ENCODE measurements at places on chromosomes 6 and 20.

DNA sequence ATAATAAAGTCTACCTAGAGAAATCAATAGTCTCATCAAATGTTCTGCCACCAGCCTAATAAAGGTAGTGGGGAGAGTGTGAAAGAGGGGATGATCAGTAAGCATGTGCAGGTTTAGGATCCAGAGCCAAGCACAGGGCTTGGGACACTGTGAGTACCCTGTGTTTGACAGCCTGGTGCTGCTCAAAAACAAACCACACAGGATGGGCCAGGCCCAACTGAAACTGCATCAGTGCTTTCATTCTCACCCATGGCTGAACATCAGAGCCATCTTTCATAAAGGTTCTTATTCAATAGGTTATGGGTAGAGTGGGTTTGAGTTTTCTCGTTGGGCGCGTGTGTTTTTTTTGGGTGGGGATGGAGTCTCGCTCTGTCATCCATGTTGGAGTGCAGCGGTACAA, 87.3 kb upstream of the NHSL1 start:
- no peak for DNase-seq

GRCh38 chr6:143843677-143843999, 500 bp downstream of the LTV1 start:
- DNase-seq, result no peak

GRCh38 chr20:35040646-35041045, 52.0 kb downstream of the TRPC4AP start:
- DNase-seq, result no peak

- DNase-seq, result no peak
Observed at GRCh38 chr6:2171728-2172127, 73.7 kb downstream of the GMDS start.

DNA sequence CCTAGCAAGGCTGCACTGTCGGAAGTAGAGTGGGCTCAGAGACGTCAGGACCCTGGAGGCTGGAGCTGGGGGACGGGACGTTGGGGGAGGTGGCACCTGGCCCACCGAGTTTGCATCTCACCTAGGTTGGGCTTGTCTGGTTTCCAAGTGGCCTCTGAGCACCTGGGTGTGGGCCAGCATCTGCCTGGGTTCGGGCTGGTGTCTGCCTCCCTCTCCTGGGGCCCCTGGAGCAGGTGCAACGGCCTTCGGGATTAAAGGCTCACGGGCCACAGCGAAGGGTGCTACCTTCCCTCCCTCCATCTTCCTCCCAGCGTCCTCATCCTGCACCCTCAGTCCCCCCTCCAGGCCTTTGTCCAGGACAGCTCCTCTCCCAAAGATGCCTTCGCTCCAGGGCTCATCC, 6.0 kb downstream of the HRH3 start:
- no peak for DNase-seq

- DNase-seq, result no peak
Observed at GRCh38 chr6:136506124-136506799, 44.0 kb downstream of the MAP7 start.

- no peak for DNase-seq
Observed at GRCh38 chr6:147108259-147108910, 95.8 kb upstream of the STXBP5 start.

- DNase-seq, result no peak
Observed at GRCh38 chr6:52180787-52181558, 5.2 kb upstream of the IL17A start.

DNA sequence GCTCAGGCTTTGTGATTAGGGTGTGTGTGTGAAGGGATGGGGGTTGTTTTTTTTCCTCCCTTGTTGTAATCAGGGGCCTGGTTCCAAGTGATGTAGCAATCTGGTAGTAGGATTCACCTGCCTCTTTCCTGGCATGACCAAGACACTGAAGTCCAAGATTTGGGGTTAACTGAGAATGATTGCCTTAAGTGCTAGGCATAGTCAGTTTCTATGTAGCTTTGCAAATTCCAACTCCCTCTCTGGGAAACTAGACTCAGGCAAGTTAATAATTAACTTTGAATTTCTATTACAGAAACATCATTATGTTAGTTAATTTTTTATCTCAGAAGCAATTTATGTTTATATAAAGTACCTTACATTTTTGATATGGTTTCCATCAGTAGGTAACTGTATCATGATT, 43.6 kb downstream of the NUS1 start:
- DNase-seq, result no peak

DNA sequence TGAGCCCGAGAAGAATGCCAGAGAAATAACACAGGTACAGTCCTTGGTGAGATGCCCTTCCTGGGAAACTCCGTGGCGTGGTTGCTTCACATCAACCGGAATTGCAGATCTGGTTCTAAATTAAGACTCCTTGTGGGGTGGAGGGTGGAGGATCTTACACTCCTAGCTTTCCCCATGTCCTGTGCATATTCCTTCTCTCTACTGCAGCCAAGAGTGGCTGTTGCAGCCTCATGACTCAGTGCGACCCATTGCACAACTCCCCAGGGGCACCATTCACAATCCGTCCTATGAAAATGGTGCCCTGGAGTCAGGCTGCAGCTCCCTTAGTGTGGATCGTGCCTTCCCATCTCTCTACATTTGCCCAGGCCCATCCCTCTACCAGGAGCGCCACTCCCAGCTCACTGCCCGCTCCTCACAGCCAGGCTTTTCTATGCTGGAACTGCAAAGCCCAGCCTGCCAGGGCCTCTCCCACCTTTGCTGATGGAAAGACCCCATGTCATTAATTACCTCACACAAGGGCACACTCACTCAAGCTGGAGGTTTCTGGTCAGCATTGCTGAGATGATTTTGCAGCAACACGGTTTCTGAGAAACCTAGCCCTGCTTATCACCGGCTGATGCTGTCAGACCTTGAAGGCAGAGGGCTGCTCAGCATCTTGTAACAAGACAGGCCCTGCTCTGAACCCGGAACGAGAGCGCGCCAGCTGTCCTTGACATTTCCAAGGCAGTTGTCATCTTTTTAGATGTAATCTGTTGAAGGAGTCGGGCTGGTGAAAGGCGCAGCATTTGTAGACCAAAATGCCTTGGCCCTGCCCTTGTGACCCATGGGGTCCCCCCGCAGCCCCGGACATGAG, 39.7 kb downstream of the SIRPA start:
- DNase-seq, result peak; percentile 50

GRCh38 chr20:1466211-1467081, at the start of gene NSFL1C:
NSFL1C (minus strand) TSS chr20:1466849; CDS start chr20:1466824, 25 bp downstream.
- DNase-seq, result peak; percentile 94

- DNase-seq, result peak; percentile 71
Observed at GRCh38 chr6:16684896-16685554, 76.2 kb downstream of the ATXN1 start.

GRCh38 chr20:60294632-60295031, 336.4 kb downstream of the CDH26 start:
- DNase-seq, result no peak

DNA sequence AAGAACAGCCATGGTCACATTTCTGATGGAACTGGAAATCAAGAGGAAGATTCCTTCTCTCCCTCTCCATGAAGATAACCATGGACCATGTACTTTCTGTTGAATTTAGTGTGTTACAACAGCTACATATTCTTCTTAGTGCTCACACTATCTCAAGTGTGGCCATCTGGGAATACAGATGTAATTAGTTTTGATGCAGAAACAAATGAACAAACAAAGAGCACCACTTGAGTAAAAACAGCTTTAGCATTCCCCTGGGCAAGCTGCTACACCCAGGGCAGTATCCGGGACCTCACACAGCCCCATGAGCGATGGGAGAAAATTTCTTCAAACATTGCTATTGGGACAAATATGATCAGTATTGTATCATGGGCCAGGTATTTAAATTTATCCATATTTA, 75.2 kb downstream of the RAMACL start:
- DNase-seq, result no peak

DNA sequence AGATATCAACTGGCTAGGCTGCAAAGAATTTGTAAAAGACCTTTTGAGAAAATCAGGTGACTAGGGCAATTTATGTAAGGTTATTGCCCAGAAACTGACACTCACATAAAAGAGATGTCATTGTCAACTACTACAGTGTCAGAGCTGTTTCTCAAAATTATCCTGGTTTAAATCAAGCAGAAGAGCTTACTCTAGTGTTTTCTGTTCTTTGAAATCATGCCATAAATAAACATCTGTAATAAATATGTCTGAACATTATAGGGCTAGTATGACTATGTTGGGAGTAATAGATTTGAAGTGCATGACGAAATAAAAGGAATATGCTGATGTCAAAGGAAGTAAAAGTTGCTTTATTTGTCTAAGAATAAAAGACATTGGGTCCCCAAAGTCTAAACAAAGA, 11.0 kb upstream of the PDSS2 start:
- DNase-seq, result no peak

GRCh38 chr6:14317387-14317970, 199.9 kb downstream of the CD83 start:
- DNase-seq, result no peak

DNA sequence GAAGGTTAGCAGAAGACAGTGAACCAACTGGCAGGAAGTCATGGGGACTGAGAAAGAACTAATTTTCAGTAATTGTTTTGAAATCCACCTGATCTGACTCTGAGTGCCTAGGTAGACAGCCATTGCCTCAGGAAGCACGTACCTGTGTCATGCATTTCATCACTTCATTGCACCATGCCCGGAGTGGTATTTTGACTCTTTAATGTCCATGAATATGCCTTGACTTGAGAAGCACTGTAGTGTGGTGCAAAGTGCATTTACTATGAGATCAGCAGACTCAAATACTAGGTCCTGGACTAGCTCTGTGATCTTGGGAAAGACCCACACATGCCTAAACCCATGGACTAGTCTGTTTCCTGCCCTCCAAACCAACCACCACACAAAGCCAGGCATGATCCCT, 370.9 kb upstream of the MARCKS start:
- DNase-seq, result no peak

DNA sequence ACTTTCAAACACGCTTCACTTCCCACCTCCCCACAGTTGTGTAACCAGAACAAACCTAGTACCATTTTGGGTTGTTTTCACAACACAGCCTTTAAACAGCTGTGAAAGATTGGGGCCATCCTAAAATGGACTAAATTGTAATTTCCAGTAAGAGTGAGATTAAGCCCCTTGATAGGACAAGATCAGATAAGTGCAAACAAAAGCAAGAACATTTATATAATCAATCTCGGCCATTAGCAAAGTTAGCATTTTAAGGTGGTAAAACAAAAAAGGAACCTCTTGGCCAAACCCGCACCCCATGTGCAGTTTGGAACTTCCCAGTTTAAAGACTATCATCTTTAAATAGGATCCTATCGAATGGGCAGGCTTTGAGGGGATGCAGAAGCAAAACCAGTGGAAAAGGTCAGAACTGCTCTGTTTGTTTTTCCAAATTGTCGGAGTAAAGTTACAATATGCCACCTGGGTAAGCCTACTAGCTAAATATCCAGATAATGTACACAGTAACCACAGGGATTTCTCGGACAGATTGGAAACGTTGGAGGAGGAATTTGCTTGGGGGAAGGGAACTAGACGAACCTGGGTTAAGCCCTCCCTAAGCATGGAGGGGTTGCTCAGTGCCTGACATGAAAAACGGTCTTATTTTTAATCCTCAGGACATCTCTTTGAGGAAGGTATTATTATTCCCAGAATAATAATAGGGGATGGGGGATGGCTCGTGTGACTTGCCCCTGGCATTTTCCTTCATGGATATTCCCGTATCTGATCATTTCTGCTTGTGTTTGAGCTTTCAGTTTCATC, 159.8 kb upstream of the SALL4 start:
- DNase-seq, result no peak

DNA sequence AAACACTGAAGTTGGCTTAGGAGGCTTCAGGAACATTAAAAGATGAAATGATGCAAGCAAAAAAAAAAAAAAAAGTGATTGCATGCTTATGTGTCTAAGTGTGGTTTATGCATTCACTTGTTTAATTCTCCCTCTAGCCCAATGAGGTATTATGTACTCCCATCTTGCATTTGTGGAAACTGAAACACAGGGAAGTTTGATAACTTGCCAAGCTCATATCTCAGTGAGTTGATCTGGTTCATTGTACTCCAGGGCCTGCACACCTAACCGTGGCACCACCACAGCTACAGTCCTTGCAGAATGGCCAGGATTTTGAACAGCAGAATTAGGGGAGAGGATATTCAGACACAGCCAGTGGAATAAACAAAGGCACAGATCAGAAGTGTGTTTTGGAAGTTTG, 251.2 kb downstream of the TBC1D7 start:
- DNase-seq, result no peak

DNA sequence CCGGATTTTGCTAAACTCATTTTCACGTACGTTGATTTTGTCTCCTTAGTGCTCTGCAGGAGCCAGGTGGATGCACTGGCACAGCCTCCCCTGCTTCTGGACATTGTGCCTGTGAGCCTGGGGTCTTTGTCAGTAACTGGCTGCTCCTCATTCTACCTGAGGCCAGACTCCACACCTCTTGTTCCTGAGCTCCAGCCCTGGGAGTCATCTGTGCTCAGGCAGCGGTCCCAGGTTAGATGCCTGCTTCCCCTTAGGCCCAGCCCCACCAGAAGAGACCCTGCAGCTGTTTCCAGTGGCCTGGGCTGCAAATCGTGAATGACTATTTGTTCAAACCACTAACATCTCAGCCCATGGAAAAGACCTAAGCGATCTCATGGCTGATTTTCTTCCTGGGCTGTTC, 129.1 kb downstream of the ERMARD start:
- no peak for DNase-seq

GRCh38 chr20:45497971-45498494, 17.4 kb downstream of the SPINT3 start:
- DNase-seq, result no peak

GRCh38 chr6:56986611-56987010, 31.7 kb downstream of the BEND6 start:
- no peak for DNase-seq

DNA sequence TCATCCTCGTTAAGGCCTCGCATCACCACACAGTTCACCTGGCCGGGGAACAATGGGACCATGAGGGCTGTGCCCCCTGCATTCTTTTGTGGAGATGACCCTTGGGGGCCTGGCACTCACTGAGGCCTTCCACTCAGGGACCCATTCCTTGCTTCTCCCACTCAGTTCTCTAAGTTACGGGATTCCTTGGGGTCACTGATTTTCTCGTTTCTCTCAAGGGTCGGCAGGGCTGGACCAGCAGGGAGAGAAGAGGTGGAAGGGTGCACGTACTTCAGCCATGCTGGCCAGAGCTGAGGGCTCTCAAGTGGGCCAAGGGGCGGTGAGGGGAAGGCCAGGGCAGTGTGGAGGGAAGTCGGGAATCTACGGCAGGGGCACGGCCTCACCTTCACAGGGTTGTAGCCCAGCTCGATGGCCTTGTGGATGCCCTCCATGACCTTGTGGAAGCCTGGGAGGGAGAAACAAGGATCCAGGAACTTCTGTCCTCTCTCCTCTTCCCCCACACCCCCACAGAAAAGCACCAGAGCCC, 20.8 kb downstream of the MOCS1 start:
- no peak for DNase-seq

DNA sequence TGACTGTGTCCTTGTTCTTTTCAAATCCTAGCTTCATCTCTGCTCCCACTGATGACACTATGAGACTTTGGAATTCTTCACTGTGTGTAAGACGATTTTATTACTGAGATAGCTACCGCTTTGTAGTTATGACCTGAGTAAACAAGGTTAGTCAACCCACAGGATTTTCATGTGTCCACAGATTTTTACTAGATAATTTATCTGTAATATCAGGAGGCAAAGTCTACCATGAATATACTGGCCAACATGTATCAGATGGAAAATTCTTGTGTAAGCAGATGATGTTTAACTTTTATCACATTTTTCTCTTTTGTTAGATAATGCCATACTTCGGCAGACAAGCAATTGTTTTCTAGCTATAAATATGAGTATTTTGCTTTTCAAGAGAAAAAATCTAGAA, 119.8 kb downstream of the SGK1 start:
- DNase-seq, result peak; percentile 75
